ENCODE measurements at places on chromosomes 13 and 19. TPM values are rescaled to one million over a fixed set of nuclear protein-coding genes. Genes with fewer than 3 reads are reported as not detected.
A peak's percentile ranks its signal among the peaks of the same experiment; 100 is the strongest.

DNA sequence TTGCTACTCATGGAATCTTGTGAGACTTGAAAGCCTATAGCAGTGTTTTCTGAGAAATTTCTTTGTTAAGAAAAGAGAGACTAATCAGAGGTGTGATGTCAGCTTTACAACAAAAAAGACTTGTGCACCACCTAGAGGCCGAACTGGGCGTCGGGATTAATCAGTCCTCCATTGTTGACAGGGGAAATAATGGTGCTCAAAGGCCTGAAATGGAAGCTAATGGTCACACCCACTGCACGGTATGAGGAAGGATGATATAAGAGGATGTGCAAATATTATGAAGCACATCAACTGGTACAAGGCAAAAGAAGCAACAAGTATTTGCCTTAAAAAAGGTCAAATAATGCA, 480.2 kb upstream of the MIR17HG start:
- DNase-seq, result peak; percentile 41

DNA sequence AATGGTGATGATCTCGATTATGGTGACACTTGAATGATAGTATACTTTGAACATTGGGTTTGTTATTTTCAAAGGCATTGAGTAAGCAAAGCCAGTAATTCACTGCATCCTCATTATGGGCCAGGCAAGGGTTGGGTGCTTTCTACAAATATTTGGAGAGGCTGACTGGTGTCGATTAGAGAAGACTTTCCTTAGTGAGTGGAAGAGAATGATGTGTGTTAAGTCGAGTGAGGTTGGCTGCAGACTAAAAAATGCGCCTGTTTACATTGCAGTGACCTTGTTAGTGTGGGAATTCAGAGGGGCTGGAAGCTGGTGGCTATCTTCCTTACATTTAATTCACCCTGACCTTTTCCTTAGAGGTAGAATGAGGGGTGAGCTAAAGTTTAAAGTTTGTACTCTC, 22.4 kb upstream of the RNF113B start:
- DNase-seq, result no peak

Gene ZNF230
- not detected for polyA plus RNA-seq

Gene PNMA8B
- 2.2 TPM for polyA plus RNA-seq

DNA sequence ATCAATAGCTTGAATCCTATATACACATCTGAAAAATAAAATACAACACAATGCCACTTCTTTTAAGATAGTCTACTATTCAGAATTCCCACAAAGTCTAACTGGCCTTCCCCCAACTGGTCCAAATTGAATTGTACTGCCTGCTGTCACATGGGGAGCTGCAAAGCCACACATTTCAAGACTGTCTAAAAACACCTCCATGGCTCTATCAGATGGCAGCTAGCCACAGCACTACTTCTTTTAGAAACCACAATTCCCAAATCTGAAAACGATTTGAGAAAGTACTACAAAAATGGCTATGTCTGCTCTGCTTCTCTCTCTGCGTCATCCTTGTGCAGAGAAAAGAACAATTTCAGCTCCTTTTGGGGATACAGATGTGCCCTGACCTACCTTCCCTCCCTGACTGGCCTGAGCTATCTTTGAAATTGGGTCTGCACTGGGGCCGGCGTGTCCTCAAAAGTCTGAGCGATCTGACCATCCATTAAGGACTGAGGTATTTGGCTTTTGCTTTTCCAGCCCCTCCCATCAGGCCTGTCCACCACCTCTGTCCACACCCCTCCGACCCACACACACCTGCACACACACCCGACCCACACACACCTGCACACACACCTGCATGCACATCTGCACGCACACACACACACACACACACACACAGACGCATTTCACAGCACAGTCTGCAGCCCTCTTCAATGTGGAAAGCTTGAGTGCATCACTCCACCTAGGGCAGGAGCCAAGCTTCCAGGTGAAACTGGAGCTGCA, 68.6 kb upstream of the IPO5 start:
- no peak for DNase-seq

GRCh38 chr19:45954156-45954555, 19.5 kb downstream of the NOVA2 start:
- no peak for DNase-seq

Gene POLR1G
- polyA plus RNA-seq, result not detected

DNA sequence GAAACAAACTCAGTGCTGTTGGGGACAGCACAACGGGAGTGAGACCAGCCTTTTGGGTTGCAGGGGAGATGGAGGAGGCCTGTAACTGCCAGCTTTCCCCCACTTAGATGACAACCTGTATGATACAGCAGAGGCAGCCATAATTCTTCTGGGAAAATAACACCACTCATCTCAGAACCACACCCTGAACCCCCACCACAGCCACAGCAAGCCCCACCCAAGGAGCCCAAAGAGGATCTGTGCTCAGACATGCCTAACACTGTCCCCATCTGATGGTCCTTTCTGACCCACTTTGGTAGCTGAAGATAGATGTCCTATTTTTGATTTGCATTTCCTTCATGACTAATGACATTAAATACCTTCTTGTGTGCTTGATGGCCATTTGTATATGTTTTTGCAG, 15.4 kb downstream of the LGALS13 start:
- no peak for DNase-seq

- peak; percentile 56 for DNase-seq
These were observed 58.9 kb upstream of the TM9SF2 start for GRCh38 chr13:99442273-99442895.

Gene ZNF578
- polyA plus RNA-seq, result 2.6 TPM

GRCh38 chr13:31866099-31866498, 126.8 kb downstream of the RXFP2 start:
- no peak for DNase-seq

DNA sequence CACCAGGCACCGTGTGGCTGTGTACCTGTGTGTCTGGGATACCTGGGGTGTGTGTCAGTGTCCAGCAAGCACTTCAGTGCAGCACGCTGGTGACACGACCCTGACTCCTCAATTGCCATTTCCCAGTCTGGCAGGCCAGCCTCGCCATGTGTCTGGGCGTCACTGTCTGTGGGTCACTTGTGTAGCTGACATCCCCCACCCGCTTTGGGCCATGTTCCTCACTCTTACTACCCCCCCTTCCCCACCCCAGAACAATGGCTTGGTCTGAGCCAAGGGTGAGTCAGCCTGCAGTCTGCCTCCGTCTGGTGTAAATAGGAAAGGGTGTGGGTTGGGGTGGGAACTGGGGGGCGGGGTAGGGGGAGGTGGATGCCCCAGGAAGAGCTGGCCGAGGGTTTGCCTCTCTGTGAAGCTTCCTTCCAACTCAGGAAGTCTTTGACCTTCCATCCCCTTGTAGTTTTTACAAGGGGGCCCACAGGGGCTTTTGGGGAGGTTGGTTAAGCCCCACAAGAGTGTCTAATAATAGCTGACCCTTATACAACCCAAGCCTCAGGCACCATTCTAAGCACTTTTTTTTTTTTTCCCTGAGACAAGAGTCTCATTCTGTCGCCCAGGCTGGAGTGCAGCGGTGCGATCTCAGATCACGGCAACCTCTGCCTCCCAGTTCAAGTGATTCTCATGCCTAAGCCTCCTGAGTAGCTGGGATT, 17.6 kb downstream of the NOVA2 start:
- peak; percentile 18 for DNase-seq

DNA sequence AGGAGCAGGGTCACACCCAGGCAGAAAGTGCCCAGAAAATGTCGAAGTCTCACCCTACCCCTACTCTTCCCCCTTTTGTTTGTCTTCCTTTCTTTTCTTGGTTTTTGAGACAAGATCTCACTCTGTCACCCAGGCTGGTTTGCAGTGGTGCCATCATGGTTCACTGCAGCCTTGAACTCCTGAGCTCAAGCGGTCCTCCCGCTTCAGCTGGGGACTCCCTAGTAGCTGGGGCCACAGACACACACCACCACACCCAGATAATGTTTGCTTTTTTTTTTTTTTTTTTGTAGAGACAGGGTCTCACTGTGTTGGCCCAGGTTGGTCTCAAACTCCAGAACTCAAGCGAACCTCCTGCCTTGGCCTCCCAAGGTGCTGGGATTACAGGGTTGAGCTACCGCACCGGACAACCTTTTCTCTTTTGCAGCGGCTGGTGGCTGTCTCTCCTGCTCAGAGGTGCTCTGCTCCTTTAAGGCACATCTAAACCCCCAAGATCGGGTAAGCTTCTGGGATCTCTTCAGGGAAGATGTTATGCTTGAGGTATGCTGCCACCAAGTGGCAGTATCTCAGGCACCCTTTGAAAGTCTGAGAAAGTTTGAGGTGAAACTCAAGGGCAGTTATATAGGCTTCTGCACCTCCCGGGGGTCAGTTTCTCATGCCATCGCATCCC, 22.4 kb upstream of the EBI3 start:
- no peak for DNase-seq

DNA sequence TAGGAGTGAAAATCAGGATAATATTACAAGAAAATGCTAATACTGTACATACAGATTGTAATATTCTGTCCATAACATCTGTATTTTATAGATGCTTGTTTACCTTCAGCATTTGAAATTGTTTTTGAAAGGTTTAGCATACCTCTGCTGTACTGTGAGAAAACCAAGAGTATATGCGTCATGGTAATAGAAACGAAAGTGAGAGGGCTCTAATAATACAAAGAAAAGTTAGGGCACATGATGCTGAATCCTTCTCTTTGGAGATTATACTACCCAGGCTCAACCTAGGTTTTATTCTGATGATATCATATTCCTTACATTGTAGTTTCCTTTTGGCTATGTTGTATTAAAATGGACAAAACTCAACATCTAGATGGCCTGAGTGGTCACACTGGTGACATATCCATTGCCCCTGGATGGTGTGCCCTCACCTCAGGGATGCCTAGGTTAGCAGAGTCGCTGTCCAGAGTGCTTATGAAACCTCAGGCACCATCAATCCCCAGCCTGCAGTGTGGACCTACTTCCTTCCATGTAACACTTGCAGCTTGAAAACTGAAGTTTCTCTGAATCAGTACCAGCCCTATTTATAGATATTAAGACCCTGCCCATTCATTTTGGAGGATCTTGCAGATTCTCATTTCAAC, 253.7 kb downstream of the KCTD12 start:
- no peak for DNase-seq

DNA sequence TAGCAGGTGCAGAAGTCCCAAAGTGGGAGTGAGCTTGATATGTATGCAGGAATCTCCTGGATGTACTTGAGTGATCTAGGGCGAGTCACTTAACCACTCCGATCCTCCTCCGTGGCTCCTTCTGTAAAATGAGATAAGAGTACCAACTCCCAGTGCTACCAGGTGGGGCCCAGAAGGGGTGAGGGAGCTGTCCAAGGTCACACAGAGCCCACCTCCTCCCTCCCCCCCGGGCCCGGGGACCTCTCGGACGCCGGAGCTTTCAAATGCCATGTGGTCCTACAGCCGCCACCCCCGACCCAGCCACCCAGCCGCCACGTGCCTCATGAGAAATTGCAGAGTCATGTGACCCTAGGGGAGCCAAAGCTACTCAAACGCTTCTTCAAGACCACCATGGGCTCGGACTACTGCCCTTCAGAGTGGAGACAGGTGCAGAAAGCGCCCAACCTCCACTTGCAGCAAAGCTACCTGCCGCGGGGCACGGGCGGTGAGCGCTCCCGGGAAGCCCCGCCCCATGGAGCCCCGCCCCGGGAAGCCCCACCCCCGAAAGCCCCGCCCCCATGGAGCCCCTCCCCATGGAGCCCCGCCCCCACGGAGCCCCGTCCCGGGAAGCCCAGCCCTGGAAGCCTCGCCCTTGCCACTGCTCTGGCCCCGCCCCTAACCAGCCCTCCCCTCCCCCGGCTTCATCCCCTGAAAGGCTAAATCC, 10.1 kb upstream of the ZNF358 start:
- DNase-seq, result no peak

- no peak for DNase-seq
These were observed 28.4 kb downstream of the ANKRD27 start for GRCh38 chr19:32646556-32646955.

DNA sequence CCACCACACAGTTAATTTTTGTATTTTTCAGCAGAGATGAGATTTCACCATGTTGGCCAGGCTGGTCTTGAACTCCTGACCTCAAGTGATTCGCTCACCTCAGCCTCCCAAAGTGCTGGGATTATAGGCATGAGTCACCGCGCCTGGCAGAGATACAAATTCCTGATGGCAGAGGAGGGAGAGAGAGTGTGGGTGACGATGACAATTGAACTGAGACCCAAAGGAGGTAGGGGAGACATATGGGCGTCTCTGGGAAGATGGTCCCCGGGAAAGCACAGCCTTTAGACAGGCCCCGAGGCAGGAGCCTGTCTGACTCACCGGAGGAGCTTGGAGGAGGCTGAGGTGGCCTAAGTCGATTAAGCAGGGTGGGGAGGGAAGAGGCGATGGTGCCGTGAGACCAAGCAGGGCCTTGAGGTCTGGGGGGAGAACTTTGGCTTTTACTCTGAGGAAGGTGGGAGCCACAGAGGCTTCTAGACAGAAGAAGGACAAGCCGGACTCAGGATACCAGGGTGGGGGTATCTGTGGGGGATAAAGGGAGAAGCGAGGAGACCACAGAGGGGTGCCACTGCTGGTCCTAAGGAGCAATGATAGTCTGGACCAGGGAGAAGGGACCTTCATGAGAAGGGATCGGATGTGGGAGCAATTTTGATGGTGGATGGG, 38.2 kb downstream of the ARRDC2 start:
- DNase-seq, result no peak

Gene CDX2
- polyA plus RNA-seq, result 15.9 TPM

Gene PROZ
- polyA plus RNA-seq, result 0.11 TPM

GRCh38 chr13:26471807-26472206, 85.7 kb upstream of the WASF3 start:
- DNase-seq, result no peak

Gene ZNF709
- 3.0 TPM for polyA plus RNA-seq

DNA sequence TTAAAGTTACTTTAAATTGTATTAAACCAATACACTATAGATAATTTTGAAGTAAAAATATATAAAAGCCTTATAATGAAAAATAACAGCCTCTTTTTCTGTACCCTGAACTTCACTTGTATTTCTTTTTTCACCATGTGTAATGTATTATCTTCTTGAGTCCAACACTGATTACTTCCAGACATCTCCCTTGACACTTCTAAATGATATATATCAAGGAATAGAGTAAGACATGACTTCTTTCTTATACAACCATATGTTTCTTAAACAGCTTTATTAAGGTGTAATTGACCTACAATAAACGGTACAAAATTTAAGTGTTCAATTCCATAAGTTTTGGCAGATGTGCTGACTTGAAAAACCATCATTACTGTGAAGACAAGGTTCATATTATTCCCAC, 531.9 kb downstream of the OLFM4 start:
- peak; percentile 41 for DNase-seq

DNA sequence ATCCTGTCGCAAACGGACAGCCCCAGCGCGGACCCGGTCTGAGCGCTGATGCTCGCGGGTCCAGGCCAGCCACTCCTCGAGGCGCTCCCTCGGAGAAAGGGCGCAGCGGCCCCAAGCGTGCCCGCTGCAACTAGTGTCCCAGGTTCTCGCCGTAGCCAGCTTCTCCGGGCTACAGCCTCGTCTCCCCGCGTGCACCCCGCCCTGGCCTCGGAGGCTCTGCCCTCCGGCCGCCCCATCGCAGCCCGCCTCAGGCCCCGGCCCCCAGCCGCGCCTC, 487 bp downstream of the FLT1 start:
- no peak for DNase-seq

- peak; percentile 35 for DNase-seq
These were observed 1.4 kb downstream of the ANKRD10 start for GRCh38 chr13:110913322-110914080.

All from muscle of arm (tissue), 14 donors.